Testis (tissue), 5 donors: ENCODE measurements at places on chromosomes 1 and 21.

GRCh38 chr21:41770901-41771624 lies 4.2 kb upstream of the RIPK4 start:
- H3K36me3 ChIP-seq = no peaks in the 10 kb centered on the region
- no peak overlapping the region for H3K27ac ChIP-seq
- peaks cover 6% of the 10 kb centered on the region for H3K27me3 ChIP-seq
- H3K4me3 ChIP-seq = no peak overlapping the region
- DNase-seq = no peak
- no peaks in the 10 kb centered on the region for H3K4me1 ChIP-seq

GRCh38 chr1:234617986-234618736 lies 8.2 kb upstream of the IRF2BP2 start:
- DNase-seq = no peak
- peaks cover 23% of the 10 kb centered on the region for H3K4me1 ChIP-seq
- H3K27ac ChIP-seq = no peak overlapping the region
- no peaks in the 10 kb centered on the region for H3K27me3 ChIP-seq

DNA sequence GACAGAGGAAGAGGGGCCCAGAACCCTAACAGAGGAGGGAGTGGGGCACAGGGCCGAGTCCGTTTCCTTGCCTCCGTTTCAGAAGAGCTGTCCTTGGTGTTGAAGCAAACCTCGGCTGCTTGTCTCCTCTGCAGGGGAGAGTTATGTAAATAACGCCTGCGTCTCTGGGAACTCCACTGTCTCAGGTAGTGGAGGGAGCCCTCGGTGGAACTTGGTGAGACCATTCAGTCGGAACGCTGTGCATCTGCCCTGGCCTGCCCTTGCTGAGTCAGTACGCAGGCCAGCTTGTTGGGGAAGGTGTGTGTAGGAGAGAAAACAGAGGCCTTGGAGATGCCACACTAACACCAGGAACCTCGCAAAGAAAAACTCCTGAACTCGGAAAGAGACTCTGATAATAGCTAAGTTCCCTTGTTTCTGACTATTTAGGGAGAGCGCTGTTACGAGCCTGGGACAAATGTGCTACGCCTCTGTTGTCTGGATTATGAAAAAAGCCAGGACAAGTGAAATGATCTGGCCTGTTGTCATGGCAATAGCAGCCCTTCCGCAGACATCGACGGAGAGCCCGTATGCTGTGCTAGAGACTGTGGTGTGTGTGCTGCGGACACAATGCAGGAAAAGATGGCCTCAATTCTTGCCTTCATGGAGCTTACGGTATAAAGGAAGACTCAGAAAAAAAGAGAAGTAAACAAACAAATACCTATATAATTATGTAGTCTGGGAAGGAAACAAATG lies 94.6 kb upstream of the AKT3 start:
- DNase-seq = no peak
- no peak overlapping the region for H3K27ac ChIP-seq
- no peaks in the 10 kb centered on the region for H3K4me1 ChIP-seq

GRCh38 chr1:66943361-66943969 lies 18.7 kb downstream of the MIER1 start:
- no peak overlapping the region for H3K4me3 ChIP-seq
- H3K27me3 ChIP-seq = no peaks in the 10 kb centered on the region
- no peak for DNase-seq
- no peak overlapping the region for H3K27ac ChIP-seq
- peaks cover 22% of the 10 kb centered on the region for H3K4me1 ChIP-seq
- no peaks in the 10 kb centered on the region for H3K36me3 ChIP-seq

DNA sequence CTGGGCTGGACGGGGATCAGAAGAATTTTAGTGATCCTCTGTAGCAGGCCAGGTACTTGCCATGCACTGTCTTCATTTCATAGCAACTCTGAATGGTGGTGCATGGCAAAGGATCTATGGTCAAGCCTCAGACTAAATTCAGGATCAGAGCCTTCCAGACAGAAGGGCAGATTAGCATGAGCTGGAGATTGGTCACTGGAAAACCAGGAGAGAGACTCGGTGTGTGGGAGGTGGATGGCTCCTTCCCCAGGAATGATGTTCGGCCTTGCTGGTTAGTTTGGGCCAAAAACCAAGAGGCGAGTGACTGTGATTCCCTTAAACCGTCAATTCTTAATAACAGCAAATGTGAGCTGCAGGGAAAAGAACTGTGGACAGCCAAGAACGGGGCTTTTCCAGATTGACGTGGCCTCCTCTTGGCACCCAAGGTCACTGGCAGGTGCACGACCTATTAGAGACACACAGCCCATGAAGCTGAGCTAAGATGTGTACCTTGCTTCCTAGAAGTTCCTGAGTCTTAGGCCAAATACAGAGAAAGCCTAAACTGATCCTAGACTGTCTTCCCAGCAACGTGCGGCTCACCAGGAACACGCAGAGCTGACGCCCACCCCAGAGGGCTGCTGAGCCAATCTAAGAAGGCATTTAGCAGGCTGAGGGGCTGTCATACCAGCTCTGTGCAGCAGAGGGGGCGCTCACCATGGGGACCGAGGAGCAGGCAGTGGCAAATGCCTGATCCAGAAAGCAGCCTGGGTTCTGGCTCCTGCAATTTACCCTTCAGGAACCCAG lies 18.5 kb downstream of the ALDH4A1 start:
- DNase-seq = peak; percentile 85
- no peaks in the 10 kb centered on the region for H3K27me3 ChIP-seq
- H3K36me3 ChIP-seq = no peaks in the 10 kb centered on the region
- peaks cover 9% of the 10 kb centered on the region for H3K4me1 ChIP-seq
- no peak overlapping the region for H3K4me3 ChIP-seq
- H3K27ac ChIP-seq = no peak overlapping the region

- no peak overlapping the region for H3K27ac ChIP-seq
- H3K36me3 ChIP-seq = no peaks in the 10 kb centered on the region
- DNase-seq = no peak
- no peak overlapping the region for H3K4me3 ChIP-seq
- H3K27me3 ChIP-seq = no peaks in the 10 kb centered on the region
Measured at GRCh38 chr1:7988576-7988975, 27.1 kb downstream of the PARK7 start.

DNA sequence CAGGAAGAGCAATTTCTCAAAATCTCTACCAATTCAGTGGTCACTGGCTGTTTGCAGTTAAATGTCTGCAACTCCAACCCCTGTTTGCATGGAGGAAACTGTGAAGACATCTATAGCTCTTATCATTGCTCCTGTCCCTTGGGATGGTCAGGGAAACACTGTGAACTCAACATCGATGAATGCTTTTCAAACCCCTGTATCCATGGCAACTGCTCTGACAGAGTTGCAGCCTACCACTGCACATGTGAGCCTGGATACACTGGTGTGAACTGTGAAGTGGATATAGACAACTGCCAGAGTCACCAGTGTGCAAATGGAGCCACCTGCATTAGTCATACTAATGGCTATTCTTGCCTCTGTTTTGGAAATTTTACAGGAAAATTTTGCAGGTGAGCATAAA lies 167.2 kb downstream of the CRB1 start:
- H3K27ac ChIP-seq = no peak overlapping the region
- no peak for DNase-seq
- no peaks in the 10 kb centered on the region for H3K27me3 ChIP-seq
- no peaks in the 10 kb centered on the region for H3K4me1 ChIP-seq
- no peaks in the 10 kb centered on the region for H3K36me3 ChIP-seq
- no peak overlapping the region for H3K4me3 ChIP-seq

DNA sequence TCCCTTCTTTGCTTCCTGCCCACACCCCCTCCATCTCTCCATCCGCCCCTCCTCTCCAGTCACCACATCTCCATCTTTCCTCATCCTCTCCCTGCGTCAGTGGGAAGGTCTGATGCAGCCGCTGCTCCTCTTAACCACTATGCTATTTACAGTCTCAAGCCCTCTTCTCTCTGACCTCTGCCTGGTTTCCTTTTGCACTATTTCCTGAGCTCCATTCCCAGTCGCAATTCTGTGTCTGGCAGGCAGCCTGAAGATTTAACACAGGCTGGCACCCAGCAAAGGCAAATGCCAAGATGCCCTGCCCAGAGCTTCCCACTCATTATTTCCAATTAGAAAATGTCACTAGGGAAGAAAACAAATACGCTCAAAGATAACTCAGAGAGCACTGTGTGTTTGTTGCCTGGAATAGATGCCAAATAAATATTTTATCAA lies 89.6 kb upstream of the LPGAT1 start:
- no peak overlapping the region for H3K4me3 ChIP-seq
- H3K4me1 ChIP-seq = peaks cover 4% of the 10 kb centered on the region
- no peaks in the 10 kb centered on the region for H3K27me3 ChIP-seq

DNA sequence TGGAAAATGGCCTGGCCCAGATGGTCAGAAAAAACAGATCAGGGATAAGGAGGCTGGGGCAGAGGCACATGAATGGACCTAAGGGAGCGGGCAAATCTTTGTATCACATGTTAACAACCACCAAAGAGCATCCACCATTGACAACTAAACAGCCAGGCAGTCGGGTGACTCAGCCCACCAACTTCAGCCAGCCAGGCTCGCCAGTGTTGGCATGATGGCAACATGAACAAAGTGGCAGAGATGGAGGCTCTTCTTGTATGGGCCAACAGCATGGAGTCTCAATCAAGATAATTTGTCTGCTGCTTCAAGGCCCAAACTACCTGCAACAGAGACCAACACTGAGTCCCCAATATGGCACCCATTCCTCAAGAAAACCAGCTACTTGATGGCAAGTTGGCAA lies 16.5 kb upstream of the KIAA1614 start:
- H3K27me3 ChIP-seq = no peaks in the 10 kb centered on the region
- no peaks in the 10 kb centered on the region for H3K36me3 ChIP-seq
- DNase-seq = no peak
- H3K4me1 ChIP-seq = no peaks in the 10 kb centered on the region
- H3K27ac ChIP-seq = no peak overlapping the region

- no peak for DNase-seq
- no peaks in the 10 kb centered on the region for H3K27me3 ChIP-seq
- no peaks in the 10 kb centered on the region for H3K36me3 ChIP-seq
- H3K27ac ChIP-seq = no peak overlapping the region
- no peaks in the 10 kb centered on the region for H3K4me1 ChIP-seq
- no peak overlapping the region for H3K4me3 ChIP-seq
Measured at GRCh38 chr1:206411321-206411720, 59.0 kb upstream of the IKBKE start.

DNA sequence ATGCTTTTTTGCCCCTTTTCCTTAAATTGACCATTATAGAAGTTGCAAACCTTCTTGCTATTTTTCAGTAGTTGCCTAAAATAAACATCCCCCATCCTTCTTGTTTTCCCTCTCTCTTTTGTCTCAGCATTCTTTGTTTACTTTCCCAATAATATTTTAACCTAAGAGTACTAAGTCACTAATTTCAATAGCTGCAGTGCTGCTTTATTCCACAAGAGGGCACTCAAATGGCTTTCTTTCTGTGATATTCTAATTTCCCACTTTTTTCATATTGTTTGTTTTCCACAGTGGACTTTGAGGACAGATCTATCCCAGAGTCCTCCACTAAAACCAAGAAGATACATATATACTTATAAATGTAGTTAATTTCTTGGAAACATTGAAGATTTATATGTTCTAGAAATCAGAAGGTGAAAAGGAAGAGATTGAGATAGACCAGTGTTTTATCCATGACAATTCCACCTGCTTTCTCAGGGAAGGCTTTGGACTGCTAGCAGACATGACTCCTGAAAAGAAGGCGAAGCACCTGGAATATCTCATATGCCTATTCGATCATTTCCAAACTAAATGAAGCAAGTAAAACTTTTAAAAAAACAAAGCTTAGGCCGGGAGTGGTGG lies 104.8 kb upstream of the GRIK1 start:
- DNase-seq = peak; percentile 19
- no peaks in the 10 kb centered on the region for H3K36me3 ChIP-seq
- H3K27me3 ChIP-seq = no peaks in the 10 kb centered on the region
- H3K4me3 ChIP-seq = no peak overlapping the region
- H3K4me1 ChIP-seq = no peaks in the 10 kb centered on the region

DNA sequence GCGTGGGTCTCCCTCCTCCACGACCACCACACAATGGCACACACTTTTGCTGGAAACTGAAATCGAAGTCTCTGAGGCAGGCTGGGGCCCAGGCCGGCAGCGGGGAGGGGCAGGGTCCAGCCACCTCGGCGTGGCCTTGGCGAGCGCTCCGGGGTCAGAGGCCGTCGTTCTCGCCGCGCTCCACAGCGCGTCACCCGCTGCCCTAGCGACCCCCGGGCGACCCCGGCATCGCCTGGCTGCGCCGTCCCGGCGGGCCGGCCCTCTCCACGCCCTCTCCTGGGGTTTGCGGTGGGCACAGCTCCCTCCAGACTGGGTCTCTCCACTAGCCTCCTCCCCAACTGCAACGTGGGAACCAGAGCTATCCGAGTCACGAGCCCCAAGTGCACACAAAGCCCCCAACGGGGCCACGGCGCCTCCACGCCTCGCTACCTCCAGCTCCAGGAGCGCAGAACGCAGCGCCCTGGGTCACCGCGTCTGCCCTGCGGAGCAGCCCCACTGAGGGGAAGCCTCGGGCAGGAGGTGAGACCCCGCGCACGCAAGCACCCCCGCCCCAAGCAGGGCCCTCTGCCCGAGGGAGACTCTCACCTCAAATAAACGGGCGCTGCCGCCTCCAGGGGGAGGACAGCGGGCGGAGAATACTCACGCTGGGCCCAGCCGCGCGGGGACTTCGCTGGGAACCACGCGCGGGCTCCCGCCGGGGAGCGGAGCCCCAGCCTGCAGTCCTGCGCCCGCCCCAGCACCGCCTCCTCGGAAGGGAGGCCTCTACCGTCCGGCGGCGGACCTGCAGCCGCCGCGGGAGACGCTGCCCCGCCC lies 134.0 kb upstream of the BARHL2 start:
- H3K27ac ChIP-seq = peak overlapping the region; percentile 77
- H3K4me3 ChIP-seq = peak overlapping the region; percentile 84
- no peaks in the 10 kb centered on the region for H3K4me1 ChIP-seq

GRCh38 chr1:13779930-13780329 lies 79.9 kb downstream of the PRDM2 start:
- H3K27me3 ChIP-seq = no peaks in the 10 kb centered on the region
- peaks cover 20% of the 10 kb centered on the region for H3K4me1 ChIP-seq
- H3K36me3 ChIP-seq = no peaks in the 10 kb centered on the region
- no peak overlapping the region for H3K27ac ChIP-seq
- no peak for DNase-seq
- no peak overlapping the region for H3K4me3 ChIP-seq

- H3K4me3 ChIP-seq = no peak overlapping the region
- no peaks in the 10 kb centered on the region for H3K4me1 ChIP-seq
- no peak overlapping the region for H3K27ac ChIP-seq
- no peaks in the 10 kb centered on the region for H3K27me3 ChIP-seq
- no peak for DNase-seq
Measured at GRCh38 chr1:55168353-55168752, 46.8 kb downstream of the USP24 start.

- H3K27me3 ChIP-seq = no peaks in the 10 kb centered on the region
- H3K4me3 ChIP-seq = peak overlapping the region; percentile 65
- no peak for DNase-seq
- H3K36me3 ChIP-seq = no peaks in the 10 kb centered on the region
- H3K27ac ChIP-seq = peak overlapping the region; percentile 52
- H3K4me1 ChIP-seq = peaks cover 10% of the 10 kb centered on the region
Measured at GRCh38 chr1:16205891-16206546, 6.4 kb downstream of the ARHGEF19 start.

DNA sequence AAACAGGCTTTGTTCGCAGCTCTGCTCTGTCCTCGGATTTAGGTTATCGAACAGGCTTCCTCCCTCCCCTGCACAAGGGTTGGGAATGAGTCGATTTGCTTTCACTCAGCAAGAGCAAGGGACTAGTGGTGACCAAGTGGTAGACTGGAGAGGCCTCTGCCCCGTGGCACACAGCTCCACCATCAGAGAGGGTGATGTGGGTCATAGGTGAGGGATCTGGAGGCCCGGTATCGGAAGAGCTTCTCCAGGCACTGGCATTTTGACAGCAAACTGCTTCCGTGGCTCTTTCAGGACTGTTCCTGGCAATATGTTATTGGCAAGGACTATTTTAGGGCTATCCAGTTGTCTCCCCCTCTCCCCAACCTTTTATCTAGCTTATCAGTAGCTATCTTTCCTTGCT lies 3.1 kb upstream of the ELF3 start:
- no peaks in the 10 kb centered on the region for H3K27me3 ChIP-seq
- no peaks in the 10 kb centered on the region for H3K36me3 ChIP-seq
- peaks cover 4% of the 10 kb centered on the region for H3K4me1 ChIP-seq
- DNase-seq = no peak
